ENCODE measurements at places on chromosomes 6 and 20.

DNA sequence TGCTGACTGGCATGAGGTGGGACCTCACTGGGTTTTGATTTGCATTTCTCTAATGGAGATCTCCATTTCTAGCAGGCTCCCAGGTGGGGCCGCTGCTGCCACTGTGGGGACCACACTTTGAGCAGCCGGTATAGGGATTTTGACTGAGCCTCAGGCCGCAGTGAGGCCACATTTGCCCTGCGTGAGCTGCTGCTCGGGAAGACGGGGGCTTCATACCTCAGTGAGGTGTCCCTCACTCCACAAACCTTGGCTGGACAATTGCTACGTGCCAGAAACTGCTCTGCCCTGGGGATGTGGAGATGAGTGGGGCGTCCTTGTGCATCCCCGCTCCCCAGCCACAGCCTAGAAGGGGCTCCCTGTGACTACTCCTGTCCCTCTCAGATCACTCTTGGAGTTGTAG is 134.3 kb downstream of the ANKRD60 start:
- DNase-seq, result no peak

DNA sequence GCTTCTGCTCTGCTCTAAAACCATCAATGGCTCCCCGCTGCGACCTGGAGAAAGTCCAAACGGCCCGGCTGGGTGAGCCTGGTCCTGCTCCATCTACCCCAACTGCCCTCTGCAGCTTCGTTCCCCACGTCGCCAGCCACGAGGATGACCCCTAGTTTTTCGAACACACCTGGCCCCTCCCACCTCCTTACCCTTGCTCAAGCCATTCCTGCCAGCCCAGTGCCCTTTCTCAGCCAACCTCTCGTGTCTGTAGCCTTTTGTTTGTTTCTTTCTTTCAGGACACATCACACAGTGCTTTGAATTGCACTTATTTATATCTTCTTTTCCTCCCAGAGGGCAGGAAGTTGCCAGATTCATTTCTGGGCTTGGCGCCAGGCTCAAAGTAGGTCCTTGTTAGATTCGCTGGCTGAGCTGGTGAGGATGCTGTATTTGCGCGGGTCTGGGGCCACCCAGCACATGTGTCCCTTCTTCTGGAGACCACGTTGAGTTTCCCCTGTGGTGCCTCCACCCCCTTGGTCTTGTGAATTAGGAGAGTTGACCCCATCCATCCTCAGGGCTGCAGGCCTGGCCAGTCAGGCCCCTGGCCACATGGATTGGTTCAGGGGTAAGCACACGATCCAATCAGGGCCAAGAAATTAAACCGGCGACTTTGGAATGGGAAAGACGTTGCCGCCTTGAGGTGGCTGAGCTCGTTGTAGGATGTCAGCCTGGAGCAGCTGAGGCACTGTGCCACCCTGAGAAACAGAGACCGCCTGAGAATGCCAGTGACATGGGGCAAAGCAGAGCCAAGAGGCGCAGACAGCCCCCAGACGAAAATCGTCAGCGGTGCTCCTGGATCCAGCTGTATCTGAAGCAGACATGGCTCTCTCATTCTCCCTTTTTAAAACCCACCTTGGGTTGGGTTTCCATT is 156.0 kb downstream of the CEBPB start:
- peak; percentile 72 for DNase-seq

DNA sequence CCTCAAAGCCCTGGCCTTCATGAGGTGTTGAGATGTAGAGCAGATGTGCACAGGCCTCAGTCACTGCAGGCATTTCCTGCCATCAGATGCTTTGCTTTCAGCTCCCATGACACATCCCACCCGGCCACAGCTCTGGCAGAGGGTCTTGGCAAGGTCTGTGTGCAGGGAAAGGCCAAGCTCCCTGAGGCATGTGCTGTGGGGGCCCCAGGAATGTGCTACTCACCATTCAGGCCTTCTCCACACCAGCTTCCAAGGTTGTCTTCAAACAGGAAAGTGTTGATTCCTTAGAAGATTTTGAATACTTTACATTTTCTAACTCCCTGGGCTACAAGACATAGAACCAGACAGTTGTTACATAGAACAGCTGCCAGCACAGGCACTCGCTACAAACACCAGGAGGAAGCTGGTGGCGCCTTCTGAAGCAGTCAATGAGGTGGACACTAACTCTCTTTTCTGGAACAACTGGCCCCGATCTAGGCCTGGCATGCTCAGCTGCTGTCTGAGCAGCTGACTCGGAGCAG is 27.8 kb downstream of the CASS4 start:
- DNase-seq, result no peak

GRCh38 chr6:141165002-141165665 is 967.6 kb upstream of the GJE1 start:
- DNase-seq, result peak; percentile 48

DNA sequence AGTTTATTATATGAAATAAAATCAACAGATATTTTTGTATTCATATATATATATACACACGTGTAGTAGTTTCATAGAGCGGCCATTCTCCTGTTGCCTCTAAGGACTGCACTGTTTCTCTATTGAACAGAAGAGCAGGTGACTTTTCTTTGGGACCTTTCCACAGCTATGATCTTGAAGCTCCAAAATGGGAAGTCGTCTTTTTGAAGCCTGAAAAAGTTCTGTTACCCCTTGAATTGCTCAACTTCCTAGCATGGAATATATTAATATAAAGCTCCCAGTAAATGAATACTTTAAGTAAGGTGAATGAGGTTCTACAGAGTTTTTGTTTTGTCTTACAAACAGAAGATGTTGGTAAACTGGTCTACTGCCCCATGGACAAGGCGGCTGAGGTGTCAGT is 42.2 kb upstream of the ADTRP start:
- no peak for DNase-seq

GRCh38 chr6:85420551-85420950 is 29.3 kb upstream of the NT5E start:
- no peak for DNase-seq

DNA sequence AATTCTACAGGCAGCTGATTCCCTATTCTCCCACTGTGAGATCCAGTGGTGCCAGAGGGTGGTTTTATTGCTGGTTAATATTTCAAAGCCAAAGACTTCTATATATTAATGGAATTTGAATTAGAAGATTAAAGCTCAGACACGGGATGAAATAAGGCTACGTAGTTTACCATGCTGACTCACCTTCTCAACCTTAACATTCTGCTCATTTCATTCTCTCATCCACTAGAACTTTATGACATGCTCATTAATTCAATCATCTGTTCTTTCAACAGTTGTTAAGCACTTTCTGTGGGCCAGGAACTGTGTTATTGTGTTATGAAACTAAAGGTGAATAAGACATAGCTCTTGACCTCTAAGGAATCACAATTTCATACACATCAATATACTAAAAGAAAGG is 456.9 kb upstream of the MAP3K7 start:
- DNase-seq, result no peak

GRCh38 chr20:50904067-50904570 is 27.1 kb downstream of the ADNP start:
- no peak for DNase-seq

GRCh38 chr6:143691900-143692636 is 14.3 kb downstream of the PHACTR2 start:
- DNase-seq, result no peak

GRCh38 chr20:63587776-63588591 is 13.9 kb upstream of the HELZ2 start:
- no peak for DNase-seq

DNA sequence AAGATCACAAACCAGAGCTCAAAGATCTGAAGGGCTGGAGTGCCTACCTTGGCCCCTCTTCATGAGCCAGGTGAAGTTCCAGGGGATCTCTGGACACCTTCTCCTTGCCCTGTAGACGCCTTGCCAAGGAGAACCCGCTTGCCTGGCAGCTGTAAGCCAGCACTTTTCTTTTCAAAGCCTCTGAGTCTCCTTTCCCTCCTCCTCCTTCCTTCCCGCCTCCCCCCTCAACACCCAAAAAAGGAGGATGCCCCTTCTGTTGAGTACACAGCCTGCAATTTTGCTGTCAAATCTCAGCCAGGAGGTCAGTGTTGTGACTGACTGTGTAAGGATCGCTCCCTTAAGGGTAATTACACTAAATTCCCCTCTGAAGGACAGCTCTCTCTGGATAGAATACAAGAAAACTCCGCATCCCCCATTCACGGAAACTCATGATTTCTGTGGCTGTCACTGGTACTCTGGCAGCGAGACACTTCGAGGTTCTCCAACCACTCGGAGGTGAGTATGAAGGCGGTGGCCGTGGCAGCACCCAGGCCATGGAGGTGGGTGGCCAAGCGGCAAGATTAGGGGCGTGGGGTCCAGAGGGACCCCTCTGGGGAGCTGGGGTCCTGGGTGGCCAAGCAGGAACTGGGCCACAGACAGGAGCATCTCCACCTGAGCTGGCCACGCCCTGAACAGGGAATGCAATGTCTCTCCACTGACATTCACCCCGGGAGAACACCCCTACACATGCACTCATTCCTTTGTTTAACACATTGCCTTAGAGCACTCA is 23.2 kb upstream of the FOXP4 start:
- no peak for DNase-seq

- no peak for DNase-seq
These were observed 8.3 kb upstream of the CST5 start for GRCh38 chr20:23887856-23888255.

DNA sequence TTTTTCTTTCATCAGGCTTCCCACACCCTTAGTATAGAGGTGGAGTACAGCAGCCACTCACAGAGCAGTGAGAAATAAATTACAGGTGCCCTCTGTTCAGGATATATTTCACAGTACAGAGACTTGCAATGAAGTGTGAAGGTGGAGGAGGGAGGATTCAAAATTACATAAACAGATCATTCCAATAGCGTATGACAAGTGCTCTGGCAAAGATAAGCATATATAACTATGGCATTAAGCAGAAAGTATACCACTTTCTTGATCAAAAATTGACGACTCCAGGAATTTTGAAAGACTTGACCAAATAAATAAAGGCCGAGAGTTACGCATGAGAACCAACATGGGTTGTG is 108.7 kb downstream of the GPX5 start:
- no peak for DNase-seq

DNA sequence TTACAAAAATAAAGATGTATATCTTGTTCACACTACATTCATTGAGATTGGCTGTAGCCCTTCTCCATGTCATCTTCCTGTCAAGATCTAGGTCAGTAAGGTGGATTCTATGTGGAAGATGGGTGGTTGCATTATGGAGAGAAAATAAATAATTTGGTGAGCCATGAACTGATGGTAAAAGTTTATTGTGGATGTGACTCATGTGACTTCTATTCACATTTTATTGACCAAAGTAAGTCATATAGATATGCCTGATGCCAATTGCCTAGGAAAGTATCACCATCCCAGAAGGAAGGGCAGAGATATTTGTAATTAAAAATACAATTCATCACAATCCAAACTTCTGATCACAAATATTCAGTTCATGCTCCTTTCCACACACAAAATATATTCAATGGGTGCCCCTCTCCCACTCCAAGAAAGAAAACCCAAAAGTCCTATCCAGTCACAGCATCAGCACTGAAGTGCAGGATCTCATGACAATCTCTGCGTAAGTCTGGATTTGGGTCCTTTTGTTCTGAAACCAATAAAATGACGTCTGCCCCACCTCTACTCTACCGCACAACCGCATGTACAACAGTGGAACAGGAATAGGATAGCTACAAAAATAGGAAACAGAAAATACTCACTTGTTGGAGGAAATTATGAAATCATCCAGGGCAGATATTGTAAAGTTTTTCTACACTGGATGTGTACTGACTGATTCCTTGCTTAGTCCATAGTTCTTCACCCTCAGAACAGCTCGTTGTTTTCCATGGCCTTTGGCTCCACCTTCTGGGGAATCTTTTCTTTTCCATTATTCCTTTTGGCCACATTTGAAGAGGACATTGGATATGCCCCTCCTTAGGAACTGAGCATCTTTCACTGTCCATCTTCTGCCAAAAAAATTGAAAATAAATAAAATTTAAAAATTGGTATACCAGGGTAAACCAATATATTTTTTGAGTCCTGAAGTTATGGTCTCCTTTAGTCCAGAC is 16.1 kb upstream of the SLC17A3 start:
- DNase-seq, result peak; percentile 34

DNA sequence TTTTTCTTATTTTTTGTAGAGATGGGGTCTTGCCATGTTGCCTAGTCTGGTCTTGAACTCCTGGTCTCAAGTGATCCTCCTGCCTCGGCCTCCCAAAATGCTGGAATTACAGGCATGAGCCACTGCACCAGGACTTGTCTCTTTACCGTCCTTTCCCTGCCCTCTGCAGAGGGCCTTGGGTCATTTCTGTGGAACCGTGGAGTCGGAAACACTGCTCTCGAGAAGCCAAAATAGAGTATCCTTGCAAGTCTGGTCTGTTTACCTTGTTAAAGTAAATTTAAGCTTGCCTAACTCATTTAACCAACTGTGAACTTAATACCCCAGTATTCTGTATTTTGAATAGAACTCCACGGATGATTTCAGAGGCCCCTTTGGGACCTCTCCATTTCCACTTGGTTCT is 51.4 kb downstream of the KDM1B start:
- no peak for DNase-seq

DNA sequence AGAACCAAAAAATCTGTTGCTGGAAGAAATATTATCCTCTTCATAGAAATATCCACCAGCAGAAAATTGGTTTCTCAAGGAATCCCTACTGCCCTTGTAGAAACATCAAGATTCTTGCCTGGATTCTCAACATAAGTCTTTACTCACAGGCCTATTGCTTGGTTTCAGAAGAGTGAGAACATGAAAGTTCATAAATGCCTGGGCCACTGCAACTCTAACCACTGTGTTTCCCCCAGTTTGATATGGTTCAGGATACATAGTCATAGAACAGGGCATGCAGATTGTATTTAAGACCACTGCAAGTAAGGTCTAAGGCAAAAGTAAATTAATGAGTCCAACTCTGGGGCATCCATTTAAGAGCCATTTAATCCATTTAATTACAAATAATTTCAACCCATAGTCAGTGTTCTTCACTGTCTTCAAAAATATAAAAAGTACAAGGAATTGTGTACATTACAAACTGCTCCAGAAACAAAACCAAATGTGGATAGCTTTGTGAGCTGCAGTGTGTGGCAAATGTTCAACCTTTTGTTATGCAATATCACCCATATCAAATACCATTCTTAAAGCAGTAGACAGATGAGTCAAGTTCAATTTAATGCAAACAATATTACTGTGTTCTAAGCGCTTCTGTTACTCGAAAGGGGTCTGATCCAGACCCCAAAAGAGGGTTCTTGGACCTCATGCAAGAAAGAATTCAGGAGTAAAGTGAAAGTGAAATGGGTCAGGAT is 83.3 kb downstream of the OPRM1 start:
- DNase-seq, result no peak

GRCh38 chr20:45765307-45765875 is 26.3 kb downstream of the WFDC3 start:
- no peak for DNase-seq
